Activated CD4-positive, alpha-beta T cell treated with anti-CD3 and anti-CD28 coated beads for 48 hours (primary cell): ENCODE measurements at places on chromosomes 2 and 18.
A peak's percentile ranks its signal among the peaks of the same experiment; 100 is the strongest.

DNA sequence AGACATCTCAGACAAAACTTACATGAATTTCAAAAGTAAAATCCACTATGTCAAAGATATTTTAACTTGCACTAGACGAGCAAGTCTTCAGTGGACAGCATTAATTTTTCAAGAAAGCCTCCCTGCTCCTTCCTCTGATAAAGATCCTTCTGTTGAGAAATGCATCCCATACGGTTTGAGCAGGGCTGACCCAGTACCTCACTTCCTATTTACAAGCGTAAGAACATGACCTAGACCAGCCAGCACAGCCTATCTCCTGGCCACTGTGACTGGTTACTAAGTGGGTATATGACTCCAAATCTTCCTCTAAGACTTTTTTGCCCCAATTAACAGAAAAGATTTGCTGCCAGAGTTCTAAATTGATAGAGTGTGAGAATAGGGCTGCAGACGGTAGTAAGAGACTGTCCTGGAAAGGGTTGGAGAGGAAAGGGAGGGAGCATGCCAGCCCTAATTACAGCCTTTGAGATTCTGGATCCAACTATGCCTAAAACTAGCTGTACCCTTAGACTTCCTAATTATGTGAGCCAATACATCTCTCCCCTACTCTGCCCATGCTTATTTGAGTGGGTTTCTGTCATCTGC lies 108.4 kb downstream of the PRELID3A start:
- DNase-seq = no peak

- no peak for DNase-seq
These were observed 24.8 kb downstream of the GNLY start for GRCh38 chr2:85718885-85719492.

DNA sequence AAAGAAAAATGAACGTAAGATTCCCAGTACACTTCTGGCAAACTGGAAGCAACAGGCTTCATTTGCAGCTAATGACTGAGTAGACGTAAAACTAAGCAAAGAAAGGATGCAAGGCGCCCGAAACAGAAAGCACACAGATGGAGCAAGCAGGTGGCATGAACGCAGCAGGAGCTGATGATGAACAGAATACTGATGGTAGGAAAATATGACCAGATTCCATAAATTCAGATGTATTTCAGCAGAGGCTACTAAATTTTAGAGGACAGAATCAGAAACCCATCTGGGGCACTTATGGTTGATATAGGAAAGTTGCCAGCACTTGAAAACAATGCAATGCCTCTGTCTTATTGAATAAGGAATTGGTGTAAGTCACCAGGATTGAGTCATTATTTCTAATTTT lies 658.7 kb upstream of the LINC00305 start:
- no peak for DNase-seq

DNA sequence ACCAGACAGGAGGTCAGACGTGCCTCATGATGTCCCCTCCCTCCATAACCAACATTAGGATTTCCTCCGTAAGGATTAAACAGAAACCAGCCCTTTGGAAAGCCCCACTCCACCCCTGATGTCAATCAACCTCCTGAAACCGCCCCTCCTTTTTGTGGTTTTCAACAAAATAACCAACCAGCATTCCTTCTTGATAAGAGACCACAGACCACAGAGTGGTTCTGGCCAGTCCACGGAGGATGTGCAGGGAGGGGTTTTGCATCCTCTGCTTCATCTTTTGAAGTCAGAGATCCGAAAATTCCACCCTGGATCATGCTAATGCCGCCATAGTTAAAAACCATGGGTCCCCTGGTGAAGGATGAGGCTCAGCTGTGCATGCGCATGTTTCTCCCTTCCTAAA lies 180.0 kb upstream of the CCDC150 start:
- no peak for DNase-seq

- DNase-seq = no peak
These were observed 44.4 kb downstream of the KCNE4 start for GRCh38 chr2:223096235-223096970.

GRCh38 chr2:229342376-229342775 lies 71.3 kb upstream of the PID1 start:
- peak; percentile 17 for DNase-seq

GRCh38 chr18:79971986-79972385 lies 7.5 kb downstream of the HSBP1L1 start:
- DNase-seq = no peak

- no peak for DNase-seq
These were observed 56.4 kb downstream of the SNORC start for GRCh38 chr2:232926431-232926939.

DNA sequence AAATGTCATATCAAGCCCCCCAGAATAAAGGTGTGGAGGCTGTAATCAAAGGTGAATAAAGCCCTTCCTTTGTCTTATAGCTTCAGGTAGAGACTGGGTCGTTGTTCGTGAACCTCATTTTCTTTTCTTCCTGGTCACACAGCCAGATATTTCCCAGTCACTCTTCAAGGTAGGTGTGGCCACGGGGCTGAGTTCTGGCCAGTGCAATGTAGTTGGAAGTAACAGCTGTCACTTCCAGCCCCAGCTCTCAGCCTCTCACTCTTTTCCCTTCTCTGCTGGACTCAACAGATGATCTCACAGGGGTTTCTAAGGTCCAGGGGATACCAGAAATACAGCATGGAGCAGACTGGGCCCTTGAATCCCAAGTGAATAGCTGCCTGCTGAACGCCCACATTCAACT lies 15.8 kb upstream of the TRPM8 start:
- DNase-seq = no peak
